ENCODE measurements at places on chromosomes 4 and X.

DNA sequence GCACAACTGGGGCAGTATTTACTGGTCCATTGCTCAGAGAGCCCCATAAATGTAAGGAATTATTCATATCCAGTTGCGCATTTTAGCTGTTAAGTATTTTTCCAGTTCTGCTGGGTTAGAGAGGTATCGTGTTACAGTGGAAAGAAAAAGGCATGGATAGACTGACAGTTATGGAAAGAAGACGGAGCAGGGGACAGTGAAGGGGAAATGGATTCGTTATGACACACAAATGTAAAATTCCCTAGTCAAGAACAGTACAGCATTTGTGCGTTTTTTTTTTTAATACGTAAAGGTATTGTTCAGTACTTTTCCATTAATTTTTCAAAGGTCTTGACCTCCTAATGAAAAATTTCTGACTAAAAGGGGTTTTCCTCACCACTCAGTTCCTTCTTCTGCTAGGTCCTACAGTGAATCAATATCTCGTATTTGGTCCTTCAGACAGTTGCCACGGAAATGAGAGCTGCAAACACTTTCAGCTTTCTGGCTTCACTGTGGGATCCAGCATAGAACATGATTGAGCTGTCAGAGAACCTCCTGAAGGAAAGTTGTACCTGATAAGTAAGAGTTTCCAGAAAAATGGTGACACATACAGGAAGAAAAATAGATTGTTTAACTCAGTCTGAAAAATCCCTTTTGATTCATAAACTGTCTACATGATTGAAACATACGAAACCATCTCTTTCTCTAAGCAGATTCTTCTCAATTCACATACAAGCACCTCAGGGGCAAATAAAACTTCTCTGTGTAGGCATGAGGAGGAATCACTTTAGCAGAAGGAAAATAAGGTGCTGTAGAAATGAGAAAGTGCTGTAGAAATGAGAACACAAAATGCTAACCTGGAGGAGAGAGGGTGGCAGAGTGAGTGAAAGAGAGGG, 21.8 kb upstream of the BBS12 start:
- no peak for DNase-seq

DNA sequence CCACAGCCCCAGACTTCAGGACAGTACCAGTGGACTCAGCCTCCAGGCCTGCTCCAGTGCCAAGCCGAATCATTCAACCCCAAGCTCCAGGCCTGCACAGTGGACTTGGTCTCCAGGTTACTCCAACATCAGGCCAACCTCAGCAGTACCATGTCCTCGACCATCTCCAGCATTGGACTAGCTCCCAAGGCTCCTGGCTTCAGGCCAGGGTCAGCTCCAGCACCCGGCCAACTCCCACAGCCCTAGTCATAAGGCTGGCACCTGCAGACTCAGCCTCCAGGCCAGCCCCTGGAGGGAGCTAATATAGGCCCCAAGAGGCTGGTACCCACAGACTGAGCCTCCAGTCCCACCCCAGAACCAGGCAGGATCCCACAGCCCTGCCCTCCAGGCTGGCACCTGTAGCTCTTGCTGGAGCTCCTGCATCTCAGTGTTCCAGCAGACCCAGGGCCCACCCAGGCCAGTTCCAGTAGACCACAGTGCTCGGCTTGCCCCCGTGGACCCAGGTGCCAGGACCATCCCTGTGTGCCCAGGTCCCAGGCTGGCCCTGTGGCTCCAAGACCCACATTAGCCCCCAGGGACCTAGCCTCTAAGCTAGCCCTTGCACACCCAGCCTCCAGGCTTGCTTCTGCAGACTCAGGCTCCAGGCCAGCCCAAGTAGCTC, 25.6 kb downstream of the ZMAT1 start:
- no peak for DNase-seq

DNA sequence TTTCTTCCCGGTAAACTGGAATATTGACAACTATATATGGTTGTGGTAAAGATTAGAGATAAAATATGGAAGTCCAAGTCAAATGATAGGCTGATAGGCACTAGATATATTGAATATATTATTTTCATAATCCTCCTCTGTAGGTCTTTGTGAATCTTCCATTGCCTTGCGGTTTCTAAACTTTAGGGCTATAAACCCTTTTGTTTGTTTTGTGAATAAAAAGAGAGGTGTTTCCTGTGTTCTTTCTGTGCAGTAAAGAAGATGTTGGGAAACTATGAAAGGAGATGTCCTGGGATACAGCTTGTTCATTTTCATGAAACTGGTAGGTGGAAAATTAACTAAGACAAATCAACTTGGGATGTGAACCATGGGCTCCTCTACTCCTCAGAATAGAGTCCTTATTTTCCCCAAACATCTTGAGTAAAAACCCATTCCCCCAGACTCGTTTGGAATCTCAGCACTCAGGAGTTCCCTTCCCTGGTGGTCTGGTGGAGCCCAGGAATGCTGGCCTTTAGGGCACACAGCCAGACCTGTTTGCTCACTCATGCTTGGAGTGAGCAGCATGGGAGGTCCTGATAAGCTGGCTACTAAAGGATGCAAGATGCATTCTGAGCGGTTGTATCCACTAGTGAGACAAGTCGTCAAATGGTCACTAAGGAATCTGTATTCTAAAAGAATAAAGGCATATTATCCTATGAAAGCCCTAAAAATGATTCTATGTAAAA, 22.2 kb downstream of the PRDM8 start:
- DNase-seq = no peak

DNA sequence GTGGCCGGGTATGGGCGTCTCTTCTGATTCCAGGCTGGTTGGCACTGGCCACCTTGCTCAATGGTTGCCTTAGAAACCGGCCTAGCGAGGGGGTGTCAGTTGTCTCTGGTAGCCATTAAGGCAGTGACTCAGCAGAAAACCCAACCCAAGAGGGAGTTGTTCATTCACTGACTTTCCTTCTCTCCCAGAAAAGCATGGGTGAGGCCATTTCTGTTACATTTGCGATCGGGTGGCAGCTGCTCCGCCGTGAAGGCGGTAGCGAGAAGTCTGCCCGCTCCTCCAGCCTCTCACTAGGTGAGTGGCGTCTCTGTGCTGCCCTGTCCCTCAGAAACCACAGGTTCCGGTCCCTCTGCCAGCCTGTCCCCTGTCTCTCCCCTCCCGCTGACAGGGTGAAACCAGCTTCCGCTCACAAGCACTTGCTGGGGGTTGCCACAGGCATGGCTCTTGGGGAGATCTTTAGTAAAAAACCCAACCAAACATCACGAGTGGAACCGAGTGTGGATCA, 17.4 kb downstream of the IRAK1 start:
- no peak for DNase-seq

DNA sequence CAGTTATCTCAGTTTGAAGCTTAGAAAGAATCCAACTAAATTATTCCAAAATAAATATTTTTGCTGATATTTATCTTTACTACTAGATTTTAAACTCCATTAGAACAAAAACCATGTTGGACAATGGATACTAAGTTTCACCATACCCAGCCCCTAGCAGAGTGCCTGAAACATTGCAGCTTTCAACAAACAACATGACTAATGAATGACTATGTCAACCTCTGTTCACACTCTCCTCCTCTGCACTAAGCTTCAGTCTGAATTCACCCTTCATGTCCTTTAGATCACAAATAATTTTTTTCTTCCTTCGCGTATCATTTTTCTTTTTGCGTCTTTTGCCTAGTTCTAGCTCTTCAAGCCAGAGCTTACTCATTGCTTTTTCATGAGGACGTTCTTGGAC, 315.2 kb downstream of the PCDH10 start:
- no peak for DNase-seq
